ENCODE measurements at places on chromosomes 5 and 9. TPM values are rescaled to one million over a fixed set of nuclear protein-coding genes. Genes with fewer than 3 reads are reported as not detected.

DEPDC1B gene
- total RNA-seq = 19.1 TPM

ADAMTS12 gene
- 0.10 TPM for total RNA-seq

DMRT1 gene
- not detected for total RNA-seq

TMEM215 gene
- total RNA-seq = not detected

SEMA5A gene
- 0.13 TPM for total RNA-seq

PTPA gene
- total RNA-seq = 121 TPM

ABCA2 gene
- total RNA-seq = 6.9 TPM

CD274 gene
- 20.8 TPM for total RNA-seq

TOR4A gene
- total RNA-seq = 41.4 TPM

TMC1 gene
- 0.13 TPM for total RNA-seq

FAM221B gene
- not detected for total RNA-seq

PCDHGB2 gene
- 3.3 TPM for total RNA-seq

PHYKPL gene
- total RNA-seq = 25.8 TPM

ZNF658 gene
- total RNA-seq = 2.2 TPM

PCDHB5 gene
- total RNA-seq = 0.47 TPM

PCDHA11 gene
- under 0.01 TPM for total RNA-seq
